ENCODE measurements at places on chromosomes 2 and 18. TPM values are rescaled to one million over a fixed set of nuclear protein-coding genes. Genes with fewer than 3 reads are reported as not detected.

DNA sequence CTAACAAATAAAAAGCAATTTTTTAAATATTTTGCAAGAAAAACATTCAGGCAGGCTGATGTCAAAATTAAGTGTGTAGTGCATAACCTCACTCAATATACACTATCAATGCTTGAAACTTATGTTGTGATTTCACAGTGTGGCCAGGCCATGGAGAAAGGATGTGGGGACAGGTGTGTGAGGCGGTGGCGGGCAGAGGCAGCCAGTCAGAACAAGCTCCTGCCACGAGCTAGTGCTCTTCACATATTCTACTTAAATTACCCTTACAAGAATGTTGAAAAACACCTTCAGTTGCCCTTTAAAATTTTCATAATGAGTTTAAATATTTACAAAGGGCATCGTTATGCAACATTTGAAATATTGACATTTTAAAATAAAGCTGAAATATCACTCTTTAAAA is 43.2 kb downstream of the CYB5A start:
- H3K4me1 ChIP-seq: peaks cover 8% of the 10 kb centered on the region
- H3K27me3 ChIP-seq: no peaks in the 10 kb centered on the region
- H3K4me3 ChIP-seq: no peak overlapping the region
- H3K27ac ChIP-seq: no peak overlapping the region
- no peaks in the 10 kb centered on the region for H3K36me3 ChIP-seq

DNA sequence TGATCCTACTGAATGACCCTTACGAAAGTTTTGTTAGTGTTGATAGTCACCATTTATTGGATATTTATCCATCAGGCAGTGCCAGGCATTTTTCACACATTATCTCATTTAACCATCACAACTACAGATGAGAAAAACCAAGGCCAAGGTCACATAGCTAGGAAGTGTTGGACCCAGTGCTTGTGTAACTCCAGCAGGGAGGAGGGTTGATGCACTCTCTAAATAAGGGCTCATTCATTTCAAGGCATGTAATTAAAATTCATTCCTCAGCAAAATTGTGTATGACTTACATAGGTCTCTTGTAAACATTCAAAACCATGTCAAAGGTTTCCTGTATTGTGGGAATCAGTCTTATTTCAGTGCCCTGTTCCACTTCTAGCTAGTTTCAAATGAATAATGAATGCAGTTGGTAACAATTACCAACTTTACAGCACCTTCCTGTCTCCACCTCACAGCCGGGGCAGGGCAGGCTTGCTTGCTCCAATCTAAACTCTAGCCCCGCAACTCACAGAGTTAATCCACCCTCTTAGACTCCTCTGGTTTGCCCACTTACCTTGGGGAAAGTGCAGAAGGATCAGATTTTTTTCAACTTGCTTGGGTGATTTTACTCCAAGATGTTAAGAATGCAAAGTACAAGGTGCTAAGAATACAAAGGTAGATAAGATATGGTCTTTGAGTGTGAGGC is 5.8 kb upstream of the MAPRE3 start:
- DNase-seq: no peak
- H3K4me1 ChIP-seq: peaks cover 5% of the 10 kb centered on the region
- H3K4me3 ChIP-seq: no peak overlapping the region
- H3K36me3 ChIP-seq: no peaks in the 10 kb centered on the region
- H3K27ac ChIP-seq: no peak overlapping the region
- no peaks in the 10 kb centered on the region for H3K27me3 ChIP-seq

- H3K4me1 ChIP-seq: no peaks in the 10 kb centered on the region
- H3K4me3 ChIP-seq: no peak overlapping the region
- no peak overlapping the region for H3K27ac ChIP-seq
- no peak for DNase-seq
These were observed 94.0 kb downstream of the C1QL2 start for GRCh38 chr2:119064567-119064966.

NYAP2 gene
- 0.90 TPM for polyA plus RNA-seq

MC2R gene
- polyA plus RNA-seq: not detected

- DNase-seq: no peak
- no peak overlapping the region for H3K4me3 ChIP-seq
- no peak overlapping the region for H3K27ac ChIP-seq
- no peaks in the 10 kb centered on the region for H3K36me3 ChIP-seq
These were observed 209.9 kb downstream of the TMEM182 start for GRCh38 chr2:102971701-102972100.

ARHGAP15 gene
- 0.95 TPM for polyA plus RNA-seq

RAX gene
- not detected for polyA plus RNA-seq

LYG2 gene
- 0.04 TPM for polyA plus RNA-seq

- DNase-seq: no peak
- H3K27ac ChIP-seq: peak overlapping the region; percentile 17
- no peaks in the 10 kb centered on the region for H3K27me3 ChIP-seq
- H3K36me3 ChIP-seq: no peaks in the 10 kb centered on the region
- H3K4me3 ChIP-seq: no peak overlapping the region
- H3K4me1 ChIP-seq: peaks cover 76% of the 10 kb centered on the region
These were observed 11.5 kb downstream of the ITGA6 start for GRCh38 chr2:172438741-172439508.

- no peak for DNase-seq
- no peaks in the 10 kb centered on the region for H3K27me3 ChIP-seq
- H3K4me3 ChIP-seq: no peak overlapping the region
- H3K36me3 ChIP-seq: peaks cover 6% of the 10 kb centered on the region
- H3K4me1 ChIP-seq: peaks cover 84% of the 10 kb centered on the region
- H3K27ac ChIP-seq: peak overlapping the region; percentile 54
These were observed 39.9 kb downstream of the CYRIA start for GRCh38 chr2:16625759-16626158.

GRCh38 chr2:46535360-46535759 is 56.0 kb downstream of the TMEM247 start:
- H3K27ac ChIP-seq: no peak overlapping the region
- no peaks in the 10 kb centered on the region for H3K36me3 ChIP-seq
- H3K27me3 ChIP-seq: no peaks in the 10 kb centered on the region
- no peak overlapping the region for H3K4me3 ChIP-seq

DNA sequence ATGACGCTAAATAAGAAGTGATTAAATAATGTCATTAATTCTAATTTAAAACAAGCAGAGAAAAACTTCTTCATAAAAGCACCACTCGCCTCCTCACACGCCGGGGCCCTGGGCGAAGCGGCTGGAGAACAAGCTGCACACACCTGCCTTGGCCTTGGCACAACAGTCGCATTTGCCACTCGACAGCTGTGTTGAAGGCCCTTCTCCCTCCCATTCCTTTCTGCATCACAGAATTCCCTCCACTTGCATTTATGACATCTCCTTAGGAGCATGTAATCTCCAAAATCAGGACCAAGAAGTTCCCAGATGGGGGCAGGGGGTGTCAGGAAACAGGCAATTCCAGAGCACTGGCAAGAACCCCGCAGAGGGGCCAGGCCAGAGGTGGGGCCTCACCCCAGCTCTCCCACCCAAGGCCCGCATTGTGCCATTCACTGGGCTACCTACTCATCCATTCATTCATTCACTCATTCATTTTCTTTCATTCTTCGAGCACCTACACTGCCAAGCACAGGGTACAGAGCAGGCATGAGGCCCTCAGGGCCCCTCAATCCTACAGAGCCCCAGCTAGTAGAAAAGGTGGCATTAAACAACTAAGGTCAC is 6.4 kb downstream of the HDAC4 start:
- no peak for DNase-seq
- H3K27me3 ChIP-seq: no peaks in the 10 kb centered on the region
- no peaks in the 10 kb centered on the region for H3K36me3 ChIP-seq
- peaks cover 46% of the 10 kb centered on the region for H3K4me1 ChIP-seq
- H3K27ac ChIP-seq: no peak overlapping the region

DNA sequence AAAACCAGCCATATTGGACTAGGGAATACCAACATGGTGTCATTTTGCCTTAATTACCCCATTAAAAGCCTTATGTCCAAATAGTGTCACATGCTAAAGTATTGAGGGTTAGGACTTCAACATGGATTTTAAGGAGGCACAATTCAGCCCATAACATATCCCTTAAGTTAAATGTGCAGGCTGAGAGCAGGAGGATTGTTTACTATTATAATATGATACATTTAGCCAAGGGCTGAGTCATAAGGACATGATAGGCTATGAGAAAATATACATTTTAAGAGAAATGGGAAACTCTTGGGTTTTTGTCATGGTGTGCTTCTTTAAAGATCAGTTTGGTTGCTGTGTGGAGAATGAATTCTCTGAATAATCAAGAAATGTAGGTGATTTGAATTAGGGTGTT is 136.8 kb downstream of the RDH14 start:
- no peak for DNase-seq
- H3K27ac ChIP-seq: no peak overlapping the region
- H3K4me1 ChIP-seq: no peaks in the 10 kb centered on the region
- H3K36me3 ChIP-seq: no peaks in the 10 kb centered on the region
- no peaks in the 10 kb centered on the region for H3K27me3 ChIP-seq

DNA sequence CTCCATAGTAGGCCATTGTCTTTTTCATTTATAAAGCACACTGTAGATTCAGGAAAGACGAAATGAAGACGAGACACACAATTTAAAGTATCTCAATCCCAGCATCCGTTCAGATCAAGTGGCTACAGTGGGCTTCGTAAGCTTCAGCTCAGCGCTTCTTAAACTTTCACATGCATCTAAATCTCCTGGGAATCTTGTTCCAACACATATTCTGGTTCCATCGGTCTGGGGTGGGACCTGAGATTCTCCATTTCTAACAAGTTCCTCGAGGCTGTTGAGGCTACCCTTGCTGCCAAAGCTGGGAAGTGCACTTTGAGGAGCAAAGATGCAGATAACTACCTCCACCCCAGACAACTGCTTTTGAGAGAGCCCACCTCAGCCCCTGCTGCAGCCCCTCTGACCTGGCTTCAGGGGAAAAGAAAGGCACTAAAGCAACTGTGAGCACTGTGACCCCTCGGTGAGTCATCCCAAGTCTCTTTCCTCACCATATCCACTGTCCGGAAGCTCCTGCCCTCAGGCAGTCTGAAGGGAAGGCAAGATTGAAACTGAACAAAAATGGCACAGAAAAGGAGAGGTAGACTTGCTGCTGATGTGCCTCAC is 201.1 kb upstream of the FBXO11 start:
- peak overlapping the region; percentile 36 for H3K27ac ChIP-seq
- peaks cover 6% of the 10 kb centered on the region for H3K4me1 ChIP-seq
- no peaks in the 10 kb centered on the region for H3K36me3 ChIP-seq
- no peak for DNase-seq
- H3K4me3 ChIP-seq: peak overlapping the region; percentile 35

GRCh38 chr2:217195016-217195415 is 335.2 kb upstream of the TNP1 start:
- no peaks in the 10 kb centered on the region for H3K4me1 ChIP-seq
- H3K27ac ChIP-seq: no peak overlapping the region
- H3K4me3 ChIP-seq: no peak overlapping the region
- DNase-seq: no peak

ALKAL2 gene
- 1.1 TPM for polyA plus RNA-seq

DNA sequence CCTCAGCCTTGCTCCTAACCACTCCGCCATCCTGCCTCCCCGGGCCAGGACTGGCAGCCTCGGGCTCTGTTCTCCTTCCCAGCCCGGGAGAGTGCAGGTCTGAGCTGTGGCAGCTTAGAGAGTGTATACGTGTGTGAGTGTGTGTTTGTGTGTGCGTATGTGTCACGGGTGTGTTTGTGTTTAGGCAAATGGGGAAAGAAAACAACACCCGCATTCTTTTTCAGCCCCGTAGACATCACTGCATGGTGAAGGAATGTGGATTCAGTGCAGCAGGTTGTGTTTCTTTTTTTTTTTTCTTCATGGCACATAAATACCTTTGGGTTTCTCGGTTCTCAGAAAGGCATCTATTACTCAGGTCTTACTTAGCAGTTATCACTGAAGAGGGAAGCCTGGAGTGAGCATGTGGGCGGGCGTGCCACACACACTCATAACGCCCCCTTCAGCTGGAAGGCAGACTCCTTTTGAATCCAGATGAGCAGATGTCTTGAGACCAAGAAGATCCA is 44.2 kb downstream of the GLI2 start:
- H3K27me3 ChIP-seq: no peaks in the 10 kb centered on the region
- no peaks in the 10 kb centered on the region for H3K36me3 ChIP-seq
- DNase-seq: no peak
- H3K4me1 ChIP-seq: peaks cover 5% of the 10 kb centered on the region

- H3K27ac ChIP-seq: no peak overlapping the region
- no peaks in the 10 kb centered on the region for H3K4me1 ChIP-seq
- DNase-seq: no peak
- no peak overlapping the region for H3K4me3 ChIP-seq
These were observed 74.6 kb downstream of the MEP1B start for GRCh38 chr18:32264401-32264800.

GRCh38 chr2:7927691-7928090 is 754.2 kb upstream of the ID2 start:
- no peaks in the 10 kb centered on the region for H3K36me3 ChIP-seq
- H3K4me3 ChIP-seq: no peak overlapping the region
- H3K4me1 ChIP-seq: no peaks in the 10 kb centered on the region
- DNase-seq: no peak
- H3K27ac ChIP-seq: no peak overlapping the region

DNA sequence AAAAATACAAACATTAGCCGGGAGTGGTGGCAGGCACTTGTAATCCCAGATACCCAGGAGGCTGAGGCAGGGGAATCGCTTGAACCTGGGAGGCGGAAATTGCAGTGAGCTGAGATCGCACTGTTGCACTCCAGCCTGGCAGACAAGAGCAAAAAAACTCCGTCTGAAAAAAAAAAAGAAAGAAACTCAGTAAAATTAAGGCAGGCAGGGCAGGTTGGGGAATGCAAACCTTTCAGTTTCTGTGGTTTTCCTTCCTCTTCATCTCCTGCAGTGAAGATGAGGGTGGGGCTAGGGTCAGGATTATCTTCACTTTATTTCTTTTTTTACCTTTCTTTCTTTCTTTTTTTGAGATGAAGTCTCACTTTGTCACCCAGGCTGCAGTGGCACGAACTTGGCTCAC is 43.2 kb upstream of the PSME4 start:
- H3K27ac ChIP-seq: no peak overlapping the region
- peaks cover 14% of the 10 kb centered on the region for H3K4me1 ChIP-seq
- DNase-seq: no peak
- no peak overlapping the region for H3K4me3 ChIP-seq
- H3K27me3 ChIP-seq: no peaks in the 10 kb centered on the region
- H3K36me3 ChIP-seq: no peaks in the 10 kb centered on the region

DNA sequence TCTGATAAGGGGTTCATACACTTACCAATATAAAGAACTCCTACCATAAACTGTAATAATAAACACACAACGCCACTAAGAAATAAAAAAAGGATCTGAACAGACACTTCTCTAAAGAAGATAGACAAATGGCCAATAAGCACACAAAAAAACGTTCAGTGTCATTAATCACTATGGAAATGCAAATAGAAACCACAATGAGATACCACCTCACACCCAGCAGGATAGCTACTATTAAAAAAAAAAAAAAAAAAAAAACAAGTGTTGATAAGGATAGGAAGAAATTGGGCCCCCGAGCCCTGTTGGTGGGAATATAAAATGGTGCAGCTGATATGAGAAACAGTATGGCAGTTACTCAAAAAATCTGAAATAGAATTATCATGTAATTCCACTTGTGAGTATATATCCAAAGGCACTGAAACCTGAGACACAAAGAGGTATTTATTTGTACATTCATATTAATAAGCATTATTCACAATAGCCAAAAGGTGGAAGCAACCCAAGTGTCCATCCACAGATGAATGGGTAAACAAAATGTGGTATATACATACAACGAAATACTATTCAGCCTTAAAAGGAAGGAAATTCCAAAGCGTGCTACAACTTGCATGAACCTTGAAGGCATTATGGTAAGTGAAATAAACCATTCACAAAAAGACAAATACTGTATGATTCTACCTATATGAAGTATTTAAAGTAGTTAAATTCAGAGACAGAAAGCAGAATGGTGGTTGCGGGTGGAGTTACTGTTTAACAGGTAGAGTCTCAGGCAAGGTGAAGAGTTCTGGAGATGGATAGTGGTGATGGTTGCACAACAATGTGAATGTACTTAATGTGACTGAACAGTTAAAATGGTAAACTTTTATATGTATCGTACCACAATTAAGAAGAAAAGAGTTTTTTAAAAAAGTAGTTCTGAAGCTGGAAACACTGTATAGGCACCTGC is 17.9 kb downstream of the REV1 start:
- H3K4me3 ChIP-seq: no peak overlapping the region
- no peak overlapping the region for H3K27ac ChIP-seq
- no peak for DNase-seq
